ENCODE measurements at places on chromosomes 12 and 14.

- no peak for DNase-seq
Observed at GRCh38 chr14:34336501-34336900, 125.5 kb downstream of the SPTSSA start.

DNA sequence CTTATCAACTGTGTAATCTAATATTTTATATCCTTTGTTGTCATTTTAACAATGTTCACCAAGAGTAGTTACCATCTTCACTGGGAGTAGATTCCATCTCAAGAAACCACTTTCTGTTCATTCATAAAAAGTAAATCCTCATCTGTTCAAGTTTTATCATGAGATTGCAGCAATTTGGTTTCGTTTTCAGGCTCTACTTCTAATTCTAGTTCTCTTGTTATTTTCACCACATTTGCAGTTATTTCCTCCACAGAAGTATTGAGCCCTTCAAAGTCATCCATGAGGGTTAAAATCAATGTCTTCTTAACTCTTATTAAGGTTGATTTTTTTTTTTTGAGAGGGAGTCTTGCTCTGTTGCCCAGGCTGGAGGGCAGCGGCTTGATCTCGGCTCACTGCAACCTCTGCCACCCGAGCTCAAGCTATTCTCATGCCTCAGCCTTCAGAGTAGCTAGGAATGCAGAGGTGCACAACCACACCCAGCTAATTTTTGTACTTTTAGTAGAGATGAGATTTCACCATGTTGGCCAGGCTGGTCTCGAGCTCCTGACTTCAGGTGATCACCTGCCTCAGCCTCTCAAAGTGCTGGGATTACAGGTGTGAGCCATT, 276.6 kb downstream of the ACSS3 start:
- DNase-seq = no peak

DNA sequence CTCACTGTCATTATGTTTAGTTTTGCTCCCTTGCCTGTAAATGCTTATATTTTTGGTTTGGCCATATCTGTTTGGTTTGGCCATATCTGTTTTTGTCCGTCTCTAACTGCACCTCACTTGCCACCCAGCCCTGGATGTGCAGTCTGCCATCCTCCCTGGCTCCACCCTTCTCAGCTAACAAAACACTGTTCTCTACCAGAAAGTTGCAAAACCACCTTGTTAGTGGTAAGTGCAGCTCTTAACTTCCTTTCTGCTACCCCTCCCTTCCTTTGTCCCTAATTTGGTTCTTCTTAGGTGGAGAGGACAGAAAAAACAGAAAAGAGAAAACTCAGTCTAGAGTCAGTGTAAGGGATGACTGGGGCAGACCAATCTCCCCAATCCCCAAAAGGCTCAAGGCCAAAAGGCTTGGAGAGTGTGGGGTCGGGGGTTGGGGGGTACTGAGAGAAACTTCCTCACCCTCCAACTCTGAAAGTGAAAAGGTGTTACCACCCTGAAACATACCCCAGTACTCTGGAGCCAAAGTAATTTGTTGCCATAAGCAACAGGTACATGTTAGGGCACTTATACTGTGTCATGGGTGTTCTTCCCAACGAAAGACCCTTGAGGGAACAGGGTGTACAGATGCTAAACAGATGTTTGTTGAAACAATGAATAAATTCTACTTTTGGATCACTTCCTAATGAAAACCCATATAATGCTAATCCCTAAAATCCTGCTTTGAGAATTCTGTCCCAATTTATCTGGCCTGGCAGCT, 5.0 kb downstream of the BIN2 start:
- no peak for DNase-seq

- DNase-seq = no peak
Observed at GRCh38 chr14:92263681-92264080, 59.3 kb upstream of the SLC24A4 start.

- DNase-seq = no peak
Observed at GRCh38 chr12:113519464-113520307, 48.0 kb upstream of the LHX5 start.

DNA sequence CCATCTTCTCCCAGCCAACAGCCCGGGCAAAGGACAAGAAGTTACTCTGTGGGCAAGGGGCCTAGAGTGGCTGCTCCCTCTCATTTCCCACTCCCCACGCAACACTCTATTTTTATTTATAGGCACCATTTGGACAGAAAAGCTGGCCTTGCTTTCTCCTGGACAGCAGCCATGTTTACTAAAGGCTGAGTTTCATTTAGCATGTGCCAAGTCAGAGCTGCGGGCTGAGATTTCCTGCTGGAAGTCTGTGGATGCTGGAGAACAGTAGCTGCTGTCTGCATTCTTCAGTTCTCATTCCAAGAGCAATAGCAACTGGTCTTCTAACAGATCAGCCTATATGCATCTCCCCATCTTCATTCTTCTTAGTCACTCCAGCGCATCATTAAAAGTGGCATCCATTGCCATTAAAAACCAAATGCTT, 8.3 kb downstream of the COL2A1 start:
- no peak for DNase-seq

DNA sequence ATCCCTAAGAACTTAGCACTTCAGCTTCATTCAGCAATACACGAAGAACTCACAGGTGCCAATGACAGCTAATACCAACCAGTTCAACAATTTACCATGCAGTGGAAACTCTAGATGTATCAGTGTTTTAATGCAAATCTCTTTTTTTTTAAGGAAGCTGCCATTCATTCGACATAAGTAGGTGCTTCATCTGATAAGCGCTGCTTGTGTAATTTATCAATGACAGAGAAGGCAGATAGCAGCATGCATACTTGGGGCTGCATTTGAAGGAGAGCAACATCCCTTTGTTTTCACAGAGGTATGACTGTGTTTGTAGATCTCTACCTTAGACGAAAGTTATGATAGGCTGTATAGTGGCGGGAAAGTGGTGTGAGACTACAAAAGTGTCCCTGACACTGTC, 977.1 kb downstream of the AACS start:
- DNase-seq = no peak

GRCh38 chr12:9084417-9084816, 31.3 kb downstream of the A2M start:
- DNase-seq = no peak

GRCh38 chr12:104605685-104606084, 148.9 kb downstream of the CHST11 start:
- no peak for DNase-seq

- DNase-seq = no peak
Observed at GRCh38 chr14:54267172-54267571, 129.6 kb upstream of the CDKN3 start.

GRCh38 chr14:33938131-33938949, 12.5 kb downstream of the EGLN3 start:
- DNase-seq = no peak

- DNase-seq = no peak
Observed at GRCh38 chr12:57896115-57896433, 45.3 kb upstream of the ATP23 start.

DNA sequence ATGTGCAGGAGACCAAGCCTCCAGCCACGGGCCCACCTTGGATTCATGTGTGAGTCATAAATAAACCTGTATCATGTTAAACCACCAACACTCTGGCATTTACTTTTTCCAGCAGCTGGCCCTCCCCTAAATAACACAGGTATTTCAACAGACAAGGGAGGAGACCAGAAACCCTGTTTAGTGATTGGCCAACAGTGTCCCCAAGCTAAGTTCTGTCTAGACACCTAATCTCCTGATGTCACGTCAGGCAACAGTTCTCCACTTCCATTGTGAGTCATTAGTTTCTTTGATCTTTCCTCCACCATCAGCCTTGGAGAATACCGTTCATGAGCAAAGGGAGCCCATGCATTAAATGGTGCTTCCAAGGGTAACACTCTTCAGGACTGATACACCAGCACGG, 196.9 kb downstream of the TMEM132C start:
- DNase-seq = no peak

GRCh38 chr12:97456571-97457188, 5.9 kb upstream of the RMST start:
- no peak for DNase-seq

GRCh38 chr12:102407776-102408486, 72.4 kb downstream of the IGF1 start:
- no peak for DNase-seq

- no peak for DNase-seq
Observed at GRCh38 chr12:40222247-40222646, 2.5 kb upstream of the LRRK2 start.

DNA sequence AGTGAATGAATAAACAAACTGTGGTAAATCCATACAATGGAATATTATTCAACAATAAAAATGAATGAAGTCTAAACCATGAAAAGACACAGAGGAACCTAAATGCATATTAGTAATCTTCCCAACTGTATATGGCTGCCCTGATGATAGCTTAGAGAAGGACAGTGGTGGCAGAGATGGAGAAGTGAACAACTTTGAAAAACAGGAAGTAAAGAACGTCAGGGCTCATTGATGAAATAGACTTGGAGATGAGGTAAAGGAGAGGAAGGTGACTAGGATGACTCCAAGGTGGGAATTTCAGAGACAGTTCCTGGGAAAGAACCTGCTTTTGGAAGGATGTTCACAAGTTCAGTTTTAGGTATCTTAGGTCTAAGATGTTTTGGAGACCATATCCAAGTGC, 36.3 kb upstream of the NT5DC3 start:
- no peak for DNase-seq

DNA sequence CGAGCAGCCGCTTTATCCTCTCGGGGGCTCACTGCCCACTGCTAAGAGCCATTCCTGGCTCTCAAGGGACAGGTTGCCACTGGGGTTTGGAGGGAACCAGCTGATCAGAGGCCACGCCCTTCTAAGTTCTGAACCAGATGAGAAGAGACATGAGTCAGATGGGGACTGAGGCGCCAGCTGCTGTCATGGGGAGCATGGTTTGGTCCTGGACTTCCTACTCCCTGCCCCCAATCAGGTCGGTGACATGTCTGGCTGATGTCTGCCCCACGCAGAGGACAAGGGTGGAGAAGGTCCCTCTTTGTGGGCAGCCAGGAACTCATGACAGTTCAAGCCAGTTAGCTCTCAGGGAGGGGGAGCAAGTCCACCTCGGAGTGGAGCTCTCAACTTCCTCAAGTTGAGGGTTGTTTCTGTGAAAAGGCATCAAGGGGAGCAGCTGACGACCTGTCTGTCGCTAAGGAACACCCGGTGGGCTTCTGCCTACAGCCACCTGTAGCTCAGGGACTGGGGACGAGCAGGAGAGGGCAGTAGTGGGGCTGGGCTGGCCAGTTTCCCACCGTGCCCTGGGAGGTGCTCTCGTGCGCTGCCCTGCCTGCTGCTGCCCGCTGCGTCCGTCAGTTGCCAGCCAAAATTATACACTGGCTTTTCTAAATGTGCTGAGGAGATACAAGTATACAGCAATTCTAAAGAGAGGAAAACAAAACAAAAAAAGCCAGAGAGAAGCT, 20.5 kb downstream of the PSMC1 start:
- DNase-seq = no peak

DNA sequence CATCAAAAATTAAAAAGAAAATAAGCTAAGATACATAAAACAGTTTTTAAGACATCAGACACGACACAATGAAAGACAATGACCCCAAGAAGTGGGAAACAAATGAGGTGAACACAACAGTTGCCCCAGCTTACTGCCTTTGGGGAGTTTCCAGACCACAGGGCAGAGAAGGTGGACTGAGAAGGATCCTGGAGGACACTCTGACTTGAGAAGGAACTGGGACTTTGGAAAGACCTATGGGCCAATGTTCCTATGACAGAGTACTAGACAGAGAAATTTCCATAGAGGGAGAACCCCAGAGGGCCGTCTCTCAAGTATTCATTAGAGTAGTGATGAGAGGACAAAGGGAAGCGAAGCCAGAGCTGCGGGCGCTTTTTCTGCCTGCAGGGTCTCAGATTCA, 6.2 kb upstream of the OR5AU1 start:
- DNase-seq = no peak

DNA sequence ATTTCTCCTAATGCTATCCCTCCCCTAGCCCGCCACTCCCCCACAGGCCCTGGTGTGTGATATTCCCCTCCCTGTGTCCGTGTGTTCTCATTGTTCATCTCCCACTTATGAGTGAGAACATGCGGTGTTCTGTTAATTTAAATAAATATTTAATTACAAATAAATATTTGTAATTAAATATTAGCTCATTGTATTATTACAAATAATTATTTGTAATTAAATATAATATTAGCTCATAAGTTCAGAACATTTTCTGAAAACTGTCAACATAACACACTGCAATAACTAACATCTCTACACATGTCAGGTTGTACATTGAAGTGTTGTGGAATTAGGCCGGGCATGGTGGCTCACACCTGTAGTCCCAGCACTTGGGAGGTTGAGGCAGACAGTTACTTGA, 5.4 kb downstream of the RAB3IP start:
- DNase-seq = no peak

DNA sequence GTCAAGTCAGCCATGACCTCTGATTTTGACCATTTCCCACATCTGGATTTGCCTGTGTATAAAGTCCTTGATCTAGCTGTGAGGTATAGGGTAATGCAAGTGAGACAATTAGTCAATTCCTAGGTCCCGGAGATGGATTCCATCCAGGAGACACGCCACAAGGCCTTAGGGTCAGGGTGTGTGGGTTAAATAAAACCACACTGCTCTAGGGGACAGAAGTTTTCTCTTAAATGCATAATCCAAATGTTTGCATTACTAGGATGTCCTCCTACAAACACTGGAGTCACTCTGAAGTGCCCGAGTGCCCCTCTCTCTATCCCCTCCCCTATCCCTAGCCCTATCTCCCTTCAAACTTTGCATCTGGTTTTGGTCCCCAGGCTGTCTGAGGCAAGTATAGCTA, 26.8 kb downstream of the LRIG3 start:
- DNase-seq = no peak

GRCh38 chr12:14803830-14804160, 325 bp downstream of the C12orf60 start:
- DNase-seq = no peak

DNA sequence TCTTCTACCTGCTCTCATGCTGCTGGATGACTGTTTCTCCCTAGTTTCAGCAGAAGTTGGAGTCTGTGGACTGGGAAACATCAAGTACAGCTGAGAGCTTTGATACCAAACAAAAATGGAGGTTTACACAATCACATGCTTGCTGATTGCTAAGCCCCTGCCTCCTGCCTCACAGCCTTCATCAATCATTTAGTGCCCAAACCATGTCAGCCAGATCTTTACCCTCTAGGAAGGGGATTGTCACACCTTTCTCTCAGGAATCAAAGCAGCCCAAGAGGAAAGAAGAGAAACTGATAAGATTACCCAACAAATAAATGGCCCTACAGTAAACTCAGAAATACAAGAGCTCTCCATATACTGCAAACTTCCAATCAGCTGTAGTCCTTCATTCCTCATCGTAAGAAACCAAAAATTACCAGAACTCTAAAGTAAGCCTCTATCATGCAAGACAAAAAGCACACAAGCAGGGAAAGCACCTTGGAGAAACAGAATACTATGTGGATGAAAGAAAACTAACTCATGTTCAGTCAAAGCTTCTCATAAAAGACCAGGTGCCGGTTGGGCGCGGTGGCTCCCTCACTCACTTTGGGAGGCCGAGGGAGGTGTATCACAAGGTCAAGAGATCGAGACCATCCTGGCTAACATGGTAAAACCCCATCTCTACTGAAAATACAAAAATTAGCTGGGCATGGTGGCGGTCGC, 63.6 kb upstream of the RESF1 start:
- no peak for DNase-seq

GRCh38 chr12:69161829-69162228, 77.5 kb upstream of the CPSF6 start:
- peak; percentile 15 for DNase-seq

- no peak for DNase-seq
Observed at GRCh38 chr14:90602088-90602687, 205.4 kb downstream of the CALM1 start.

Measured in stimulated activated CD4-positive, alpha-beta T cell treated with anti-CD3 and anti-CD28 coated beads, Interleukin-1b, Interleukin-23, amount 100 ng/mL, for 24 hours (primary cell).